ENCODE measurements at places on chromosomes 2 and 18.
A peak's percentile ranks its signal among the peaks of the same experiment; 100 is the strongest.

DNA sequence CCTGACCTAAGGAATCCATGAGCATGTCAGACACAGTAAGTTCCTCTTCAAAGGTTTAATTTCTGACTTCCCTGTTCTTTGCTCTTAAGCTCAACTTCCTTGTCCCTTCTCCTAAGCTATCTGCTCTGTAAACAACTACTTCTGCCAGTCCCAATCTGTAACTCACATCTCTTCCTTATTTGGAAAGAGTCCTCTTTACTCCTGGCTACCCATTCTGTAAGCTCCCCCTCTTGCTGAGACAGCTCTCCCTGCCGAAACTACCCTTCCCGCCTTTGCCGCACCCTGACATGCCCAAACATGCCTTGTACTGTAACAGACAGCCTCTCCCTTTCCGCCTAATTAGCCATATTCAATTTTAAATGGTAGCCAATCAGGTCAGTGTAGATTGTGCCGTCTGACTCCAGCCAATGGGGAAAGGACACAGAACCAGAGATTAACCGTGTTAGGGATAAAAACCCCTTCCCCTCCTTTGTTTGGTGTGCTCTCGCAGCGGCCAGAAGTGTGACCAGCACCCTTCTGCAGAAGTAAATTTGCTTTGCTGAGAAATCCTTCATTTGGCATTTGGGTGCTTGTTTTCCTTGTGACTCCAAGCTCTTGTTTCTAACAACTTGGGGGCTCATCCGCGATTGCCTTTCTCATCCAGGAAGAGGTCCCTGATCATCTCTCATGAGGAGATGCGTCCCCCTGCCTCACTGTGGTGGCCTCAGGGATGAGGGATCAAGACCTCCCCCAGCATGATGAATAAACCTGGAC, 49.0 kb downstream of the PIAS2 start:
- DNase-seq = no peak

DNA sequence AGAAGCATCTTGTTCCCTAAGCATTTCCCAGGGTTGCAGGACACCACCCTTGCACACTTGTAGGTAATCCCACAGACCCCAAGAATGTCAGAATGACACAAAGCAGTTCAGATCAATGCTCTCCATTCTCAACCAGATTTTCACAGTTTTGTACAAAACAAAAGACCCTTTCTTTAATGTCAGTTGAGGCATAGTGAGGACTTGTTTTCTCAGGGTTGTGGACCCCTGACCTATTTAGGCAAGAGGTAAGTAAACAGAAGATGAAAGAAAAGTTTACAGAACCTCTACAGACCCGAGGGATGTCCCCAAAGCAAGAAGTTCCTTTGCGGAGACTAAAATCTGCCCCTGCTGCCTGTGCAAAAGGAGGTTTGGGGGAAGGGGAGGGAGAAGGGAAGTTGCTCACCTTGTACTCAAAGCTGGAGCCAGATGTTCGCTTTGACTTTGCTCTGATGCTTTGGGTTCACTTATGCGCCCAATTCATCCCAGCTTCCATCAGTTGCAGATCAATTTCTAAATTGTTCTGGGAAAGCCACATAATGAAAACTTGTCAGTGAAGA, 635.4 kb downstream of the EPHA4 start:
- DNase-seq = no peak

DNA sequence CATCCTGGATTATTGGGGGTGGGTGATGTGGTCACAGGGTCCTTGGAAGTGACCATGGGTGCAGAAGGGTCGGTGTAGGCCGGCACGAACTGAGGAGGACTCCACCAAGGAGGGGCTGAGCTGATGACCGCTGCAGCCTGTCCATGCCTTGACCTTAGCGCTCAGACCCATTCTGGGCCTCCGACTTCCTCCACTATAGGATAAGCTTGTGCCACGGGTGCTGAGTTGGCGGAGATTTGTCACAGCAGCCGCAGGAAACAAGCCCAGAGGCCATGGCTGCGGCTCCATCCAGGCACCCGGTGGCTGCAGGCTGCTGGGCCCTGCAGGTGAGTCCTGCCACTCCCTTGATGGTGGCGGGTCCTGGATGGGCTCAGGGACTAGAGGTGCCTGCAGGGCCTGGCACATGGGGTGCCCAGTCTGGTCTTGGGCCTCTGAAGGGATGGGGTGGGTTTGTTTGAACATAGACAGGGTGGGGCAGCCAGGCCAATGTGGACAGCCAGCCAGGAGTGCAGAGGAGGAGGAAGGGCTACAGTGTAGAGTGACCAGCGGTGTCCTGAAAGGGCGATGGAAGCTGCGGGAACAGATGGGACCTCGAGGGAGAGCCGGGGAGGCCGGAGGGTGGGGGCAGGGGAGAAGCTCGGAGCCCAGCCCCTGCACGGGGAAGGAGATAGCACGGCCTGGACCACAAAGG, 84.8 kb downstream of the SEPTIN10 start:
- DNase-seq = no peak

GRCh38 chr2:42216694-42217093, 47.5 kb downstream of the EML4 start:
- no peak for DNase-seq

- DNase-seq = peak; percentile 82
These were observed 35.5 kb upstream of the HAAO start for GRCh38 chr2:42827647-42828486.

GRCh38 chr18:79887181-79888000, 64.1 kb downstream of the SLC66A2 start:
- DNase-seq = no peak

DNA sequence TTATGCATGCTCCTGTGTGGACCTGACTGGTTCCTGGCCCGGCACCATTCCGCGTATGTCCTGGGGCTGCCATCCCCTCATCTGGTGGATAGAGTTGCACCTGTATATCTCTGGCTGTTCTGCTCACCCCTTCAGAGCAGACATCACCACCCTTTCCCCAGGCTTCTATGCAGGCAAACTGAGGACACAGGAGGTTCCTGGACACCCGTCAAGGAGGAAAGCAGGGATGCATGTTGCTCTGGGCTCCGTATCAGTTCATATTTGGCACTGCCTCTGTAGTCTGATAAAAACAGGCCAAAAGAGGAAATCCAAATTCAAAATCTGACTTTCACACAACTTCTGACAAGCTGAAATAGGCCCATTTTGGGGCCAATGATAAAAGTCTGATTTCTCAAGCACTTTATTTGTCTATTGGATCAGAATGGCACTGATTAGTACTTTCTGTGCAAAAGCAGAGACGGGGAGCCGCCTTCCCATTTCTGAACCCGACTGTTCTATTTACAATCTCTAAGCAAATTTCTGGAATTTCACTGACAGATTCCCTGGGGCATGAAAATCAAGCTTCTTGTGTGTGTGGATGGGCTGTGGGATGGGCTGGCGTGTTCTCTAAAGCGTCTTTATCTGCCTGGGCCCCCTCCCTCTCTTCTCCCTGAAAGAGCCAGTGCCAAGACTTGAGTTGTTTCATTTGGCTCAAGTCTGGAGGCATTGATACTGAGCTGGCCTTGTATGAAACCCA, 96.9 kb downstream of the SETBP1 start:
- DNase-seq = no peak

Data from hippocampal formation (tissue), 2 donors.